Fibroblast of gingiva (primary cell): ENCODE measurements at places on chromosomes 3 and 15.

DNA sequence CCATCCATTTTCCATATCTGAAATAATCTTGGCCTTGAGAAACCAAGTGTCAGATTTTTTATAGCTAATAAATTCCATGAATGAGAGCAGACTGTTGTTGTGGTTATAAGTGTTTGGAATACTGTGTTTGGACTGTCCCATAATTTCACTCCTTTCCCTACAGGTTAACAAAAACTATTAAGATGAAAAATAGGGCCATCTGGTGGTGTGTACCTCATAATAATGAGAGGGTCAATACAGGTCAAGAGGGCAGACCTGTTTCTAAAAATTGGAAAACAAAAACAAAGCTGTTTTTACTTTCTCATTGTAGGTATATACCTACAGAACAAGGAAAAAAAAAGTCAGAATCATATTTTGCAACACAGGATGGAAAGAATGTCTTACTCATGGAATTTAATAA is 553.8 kb upstream of the SGO1 start:
- DNase-seq = no peak

GRCh38 chr15:62951481-62951880 is 91.1 kb upstream of the TPM1 start:
- no peak for DNase-seq

DNA sequence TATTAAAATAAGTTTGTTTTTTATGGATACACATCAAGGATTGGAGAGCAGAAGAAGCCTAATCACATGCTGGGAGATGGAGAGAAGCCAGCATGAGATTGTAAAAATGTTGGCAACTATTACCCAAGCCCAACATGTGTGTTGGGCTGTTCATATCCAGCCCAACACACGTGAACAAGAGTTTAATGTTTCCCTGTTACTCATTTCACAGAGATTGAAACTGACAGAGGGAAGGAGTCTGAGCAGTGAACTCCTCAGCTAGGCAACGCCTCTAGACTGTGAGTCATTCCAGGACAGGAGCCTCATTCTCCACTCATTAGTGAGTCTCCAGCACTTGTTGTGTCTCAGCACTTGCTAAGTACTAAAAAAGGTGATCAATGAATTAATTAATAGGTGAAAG is 43.2 kb upstream of the CMSS1 start:
- DNase-seq = peak; percentile 83

DNA sequence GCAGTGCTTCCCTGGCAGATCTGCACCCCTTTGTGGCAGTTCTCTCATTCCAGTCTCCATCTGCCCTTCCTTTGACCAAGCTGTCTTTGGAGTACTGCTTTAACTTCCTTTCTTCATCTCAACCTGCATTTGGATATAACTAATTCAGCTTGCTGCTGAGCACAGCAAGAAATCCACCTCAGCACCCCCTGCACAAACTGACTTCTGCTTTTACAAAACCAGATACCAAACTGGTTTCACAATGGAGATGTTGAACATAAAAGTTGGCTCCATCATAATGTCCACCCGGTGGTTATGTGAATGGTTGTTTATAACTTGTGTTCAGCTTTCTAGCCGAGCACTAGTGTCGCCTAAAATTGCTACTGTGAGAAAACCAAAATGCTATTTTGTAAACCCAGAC is 341.1 kb upstream of the SEMA6D start:
- DNase-seq = peak; percentile 5

- no peak for DNase-seq
These were observed 9.1 kb downstream of the CDAN1 start for GRCh38 chr15:42727750-42728381.

DNA sequence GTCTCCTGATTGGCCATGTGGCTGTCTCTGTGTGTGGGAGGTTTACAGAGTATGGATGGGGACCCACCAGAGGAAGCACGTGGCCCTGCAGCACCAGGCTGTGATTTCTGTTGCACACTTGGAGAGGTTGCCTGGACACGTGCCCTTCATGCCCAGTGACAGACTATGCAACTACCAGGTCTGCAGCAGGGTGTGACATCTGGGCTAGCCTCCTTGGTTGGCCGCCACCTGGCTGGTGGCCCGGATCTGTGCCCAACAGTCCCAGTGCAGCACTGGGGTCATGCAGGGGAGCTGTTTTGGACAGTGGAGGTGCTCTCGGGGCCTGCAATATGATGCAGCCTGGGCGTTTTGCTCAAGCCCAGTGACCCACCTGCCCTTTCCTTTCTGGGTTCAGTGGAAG is 212.5 kb downstream of the UBE3A start:
- no peak for DNase-seq
